Cerebellar nuclear complex (tissue), 1 donor: ENCODE measurements at places on chromosomes 3 and 15.

- no peak for DNase-seq
Observed at GRCh38 chr3:165070682-165071081, 7.6 kb downstream of the SI start.

DNA sequence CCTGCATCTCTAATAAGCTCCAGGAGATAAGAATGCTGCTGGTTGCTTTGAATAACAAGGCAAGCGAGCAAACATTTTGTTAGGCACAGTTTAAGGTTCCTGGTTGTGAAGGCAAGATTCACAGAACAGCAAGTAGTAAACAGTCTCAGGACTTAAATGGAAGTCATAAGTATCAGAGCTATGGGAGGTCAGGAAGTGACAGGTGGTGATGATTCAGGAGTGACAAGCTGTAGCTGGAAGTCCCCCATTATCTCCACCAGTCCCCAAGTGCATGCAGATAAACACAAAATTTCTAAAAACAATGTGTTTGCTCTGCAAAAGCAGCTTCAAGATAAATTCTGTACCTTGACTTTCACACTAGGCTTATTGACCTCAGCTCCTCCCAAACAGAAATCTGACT is 3.3 kb downstream of the FETUB start:
- DNase-seq, result no peak

DNA sequence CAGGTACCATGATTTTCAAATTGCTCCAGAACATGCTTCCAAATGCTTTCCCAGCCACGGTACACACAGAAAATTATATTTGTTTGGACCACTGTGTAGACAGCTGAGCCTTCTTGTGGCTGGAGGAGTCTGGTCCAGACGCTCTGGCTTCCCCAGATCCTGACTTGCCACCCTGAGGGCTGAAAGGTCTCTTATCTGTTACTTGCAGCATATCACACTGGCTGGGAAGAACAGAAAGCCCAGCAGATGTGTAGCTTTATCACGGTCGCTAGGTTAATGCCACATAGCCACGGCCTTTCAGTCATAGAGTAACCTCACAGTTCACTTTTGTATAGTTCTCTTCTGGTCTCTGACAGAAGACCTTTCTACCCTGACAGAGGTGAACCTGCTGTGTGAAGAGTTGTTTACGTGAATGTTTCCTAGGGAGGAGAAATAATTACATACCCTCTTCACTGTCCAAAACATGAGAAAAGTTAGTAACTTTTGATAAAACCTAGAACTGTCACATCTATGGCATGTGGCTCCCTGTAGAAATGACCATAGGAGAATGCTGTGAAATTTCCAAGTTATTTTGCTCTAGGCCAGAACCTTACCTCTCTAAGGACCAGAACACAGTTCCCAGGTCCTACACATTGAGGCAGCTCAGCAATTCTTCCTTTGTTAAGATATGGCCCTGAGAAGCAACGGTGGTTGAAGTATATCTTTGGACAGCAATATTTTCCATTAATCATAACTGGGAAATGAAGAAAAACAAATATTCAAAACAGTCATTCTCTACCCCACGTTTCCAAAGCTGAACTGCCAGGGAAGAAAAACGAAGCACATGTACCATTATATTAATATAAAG is 15.8 kb upstream of the STIMATE start:
- no peak for DNase-seq

- peak; percentile 4 for DNase-seq
Observed at GRCh38 chr15:48861813-48862431, 16.0 kb upstream of the EID1 start.
